Activated CD4-positive, CD25-positive, alpha-beta regulatory T cell treated with anti-CD3 and anti-CD28 coated beads, Interleukin-2, amount 50 U/mL, for 24 hours (primary cell): ENCODE measurements at places on chromosomes 7 and 10.

DNA sequence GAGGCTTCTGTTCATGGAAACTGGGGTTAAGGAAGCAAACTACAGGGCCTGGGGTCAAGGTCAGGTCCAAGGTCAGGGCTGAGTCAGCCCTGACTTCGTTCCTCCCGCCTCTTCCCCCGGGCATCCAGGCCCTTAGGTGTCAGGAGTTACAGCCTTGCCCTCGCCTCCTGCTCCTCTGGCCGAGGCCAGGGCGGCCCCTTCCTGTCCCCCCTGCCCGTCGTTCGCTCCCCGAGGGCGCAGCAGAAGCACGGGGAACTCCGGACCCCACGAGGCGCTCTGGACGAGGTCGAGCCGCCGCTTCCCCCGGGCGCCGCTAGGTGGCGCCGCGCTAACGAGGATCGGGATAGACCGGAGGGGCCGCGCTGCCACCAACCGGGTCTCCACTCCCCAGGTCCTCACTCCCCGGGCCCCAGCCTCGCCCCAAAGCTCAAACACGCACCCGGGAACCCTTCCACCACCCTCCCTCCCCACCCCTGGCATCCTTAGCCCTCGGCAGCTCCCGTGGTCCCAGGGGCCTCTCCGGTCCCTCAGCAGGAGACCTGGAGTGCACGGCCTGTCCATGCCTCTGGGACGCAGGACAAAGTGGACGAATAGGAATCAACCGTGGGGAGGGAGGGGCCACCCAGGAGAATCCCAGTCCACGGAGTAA lies 59.2 kb upstream of the MYL10 start:
- peak; percentile 86 for ATAC-seq

DNA sequence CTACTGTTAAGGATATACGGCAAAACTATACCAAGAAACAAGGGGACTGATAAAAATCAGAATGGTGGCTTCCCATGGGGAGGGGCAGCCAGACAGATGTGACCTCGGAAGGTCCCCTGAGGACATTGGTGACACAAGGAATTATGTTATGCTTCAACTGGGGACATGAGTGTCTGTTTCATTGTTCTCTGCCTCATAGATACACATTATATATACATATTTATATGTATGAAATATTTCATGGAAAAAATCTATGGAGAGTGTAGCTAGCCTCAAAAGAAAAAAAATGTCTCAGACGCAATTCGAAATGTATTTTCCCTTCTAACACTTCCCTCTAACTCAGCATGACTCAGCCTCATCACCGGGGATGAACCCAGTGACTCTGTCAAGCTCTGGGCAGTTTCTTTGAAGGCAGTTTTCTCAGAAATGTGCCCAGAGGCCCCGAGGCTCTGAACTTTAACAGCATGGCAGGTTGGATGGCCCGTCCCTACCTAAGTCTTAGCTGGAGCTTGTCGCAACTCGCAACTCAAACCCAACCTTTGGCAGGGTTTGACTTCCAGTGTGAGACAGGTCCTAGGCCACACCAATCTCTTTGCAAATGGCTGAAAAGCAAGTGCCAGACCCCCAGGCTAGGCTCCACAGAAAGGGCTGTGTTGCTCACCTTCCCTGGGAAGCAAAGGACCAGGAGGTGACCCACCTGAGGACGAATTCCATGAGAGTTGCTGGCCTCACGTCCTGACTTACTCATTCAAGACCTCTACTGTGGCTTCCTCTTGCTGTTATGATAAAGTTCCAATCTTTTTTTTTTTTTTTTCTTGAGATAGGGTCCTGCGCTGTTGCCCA lies 86.9 kb downstream of the CARD11 start:
- peak; percentile 94 for ATAC-seq

DNA sequence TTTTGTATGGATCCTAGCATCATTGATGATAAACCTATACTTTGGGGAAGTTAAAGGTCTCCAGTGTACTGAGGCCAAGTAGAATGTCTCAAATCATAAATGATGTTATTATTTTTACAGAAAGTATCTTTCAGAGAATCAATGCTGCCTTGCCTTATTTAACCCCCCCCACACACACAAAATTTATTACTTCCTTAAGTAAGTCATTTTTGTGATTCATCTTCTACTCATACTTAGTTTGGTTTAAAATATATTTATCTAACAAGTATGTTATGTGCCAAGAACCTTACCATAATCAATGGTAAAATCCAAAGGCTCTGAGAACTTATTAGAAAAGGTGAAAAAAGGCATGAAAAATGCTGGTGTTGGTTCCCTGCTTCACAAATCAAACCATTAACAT lies 18.8 kb upstream of the CLDN12 start:
- no peak for ATAC-seq

GRCh38 chr7:93178213-93178612 lies 30.0 kb upstream of the SAMD9L start:
- ATAC-seq, result no peak

- ATAC-seq, result no peak
Observed at GRCh38 chr7:11969643-11970042, 137.6 kb upstream of the THSD7A start.

DNA sequence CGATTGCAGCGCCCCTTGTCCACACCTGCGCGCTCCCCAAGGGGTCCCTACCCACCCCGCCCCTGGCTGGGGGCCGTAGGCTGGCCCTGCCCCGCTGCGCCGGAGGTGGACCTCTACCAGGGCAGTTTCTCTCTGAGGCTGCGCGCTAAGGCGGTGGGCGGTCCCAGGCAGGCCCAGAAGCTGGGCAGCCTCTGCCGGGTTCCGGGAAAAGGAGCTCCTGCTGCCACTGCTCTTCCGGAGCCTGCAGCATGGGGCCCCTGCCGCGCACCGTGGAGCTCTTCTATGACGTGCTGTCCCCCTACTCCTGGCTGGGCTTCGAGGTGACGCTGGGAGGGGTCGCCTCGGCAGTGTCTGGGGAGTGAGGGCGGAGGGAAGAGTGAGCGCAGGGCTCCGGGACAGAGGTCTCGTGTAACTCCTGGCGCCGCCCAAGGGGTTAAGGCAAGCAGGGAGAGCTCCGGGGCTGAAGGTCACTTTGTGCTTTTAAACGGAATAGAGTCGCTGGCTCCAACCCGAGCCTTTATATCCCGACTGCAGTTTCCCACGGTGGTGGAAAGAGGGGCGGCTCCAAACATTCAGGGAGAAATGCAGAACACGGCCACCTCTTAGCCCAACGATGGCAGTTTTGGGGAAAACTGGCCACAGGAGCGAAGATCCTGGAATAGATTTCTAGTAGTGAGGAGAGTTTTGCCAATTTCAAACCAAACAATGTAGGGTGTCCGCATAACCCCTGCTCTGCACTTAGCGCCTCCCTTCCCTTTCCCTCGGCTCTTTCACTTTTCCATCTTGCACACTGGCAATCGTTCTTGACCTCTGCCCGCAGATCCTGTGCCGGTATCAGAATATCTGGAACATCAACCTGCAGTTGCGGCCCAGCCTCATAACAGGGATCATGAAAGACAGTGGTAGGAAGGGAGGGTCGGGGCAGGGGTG lies at the start of gene GSTK1:
TSS of gene GSTK1 (plus strand) at position 176 of the 930 bp plus-strand sequence. CDS start at position 249, 73 bp downstream.
- peak; percentile 97 for ATAC-seq

GRCh38 chr10:105769248-105770184 lies 1128.4 kb downstream of the SORCS3 start:
- no peak for ATAC-seq

DNA sequence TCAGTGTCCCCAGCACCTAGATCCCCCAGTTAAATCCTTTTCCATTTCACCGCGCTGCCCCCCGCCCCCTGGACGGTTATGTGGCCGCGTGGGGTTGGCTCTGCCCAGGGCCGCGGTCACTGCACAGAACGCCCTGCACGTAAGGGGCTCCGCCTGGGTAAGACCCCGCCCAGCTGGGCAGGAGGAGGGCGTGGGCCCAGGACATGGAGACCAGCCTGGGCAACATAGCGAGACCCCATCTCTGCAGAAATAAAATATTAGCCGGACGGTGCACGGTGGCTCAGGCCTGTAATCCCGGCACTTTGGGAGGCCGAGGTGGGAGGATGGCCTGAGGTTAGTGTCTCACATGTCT lies 650 bp upstream of the ZFAND2A start:
- no peak for ATAC-seq

DNA sequence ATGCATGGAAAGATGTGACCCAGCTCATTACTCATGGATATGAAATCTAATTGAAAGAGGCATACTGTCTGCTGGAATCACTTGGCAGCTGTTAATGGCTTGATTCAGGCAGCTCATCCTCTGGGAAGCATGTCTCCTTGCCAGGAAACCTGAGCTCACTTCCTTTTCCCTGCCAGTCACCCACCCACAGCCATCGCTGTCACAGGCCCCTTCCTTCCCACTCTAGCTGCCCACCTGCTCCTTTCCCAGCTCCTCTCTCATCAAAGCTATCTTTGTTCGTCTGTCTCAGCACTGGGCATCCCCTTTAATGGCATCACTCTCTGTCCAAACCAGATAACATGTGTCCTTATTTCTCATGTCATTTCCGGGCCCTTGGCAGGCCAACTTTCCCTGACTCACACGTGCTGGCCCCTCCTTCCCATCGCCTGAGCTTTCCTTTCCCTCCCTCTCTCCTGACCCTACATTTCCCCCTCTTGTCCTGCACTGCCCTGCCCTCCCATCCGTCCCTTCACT lies 721.9 kb downstream of the TNS3 start:
- ATAC-seq, result no peak

GRCh38 chr7:33727315-33727714 lies 178.0 kb upstream of the BMPER start:
- ATAC-seq, result no peak

DNA sequence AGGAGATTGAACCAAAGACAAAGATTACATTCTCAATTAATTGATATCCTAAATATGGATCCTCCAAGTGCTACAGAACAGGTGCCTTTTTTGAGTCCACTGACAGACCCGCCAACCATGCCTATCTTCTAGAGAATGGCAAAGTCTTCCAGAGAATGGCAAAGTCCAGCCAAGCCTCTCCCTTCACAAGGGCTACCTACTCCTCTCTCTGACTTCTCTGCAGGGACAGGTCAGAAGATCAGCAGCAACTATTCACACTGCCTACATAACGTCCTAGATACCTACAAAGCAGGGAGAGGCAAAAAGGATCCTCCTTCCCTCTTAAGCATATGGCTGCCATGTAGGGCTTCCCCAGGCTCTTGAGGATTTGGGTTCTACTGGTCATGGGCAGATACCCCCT lies 12.4 kb downstream of the UBE2H start:
- no peak for ATAC-seq

- no peak for ATAC-seq
Observed at GRCh38 chr7:146804620-146805019, 688.0 kb downstream of the CNTNAP2 start.

DNA sequence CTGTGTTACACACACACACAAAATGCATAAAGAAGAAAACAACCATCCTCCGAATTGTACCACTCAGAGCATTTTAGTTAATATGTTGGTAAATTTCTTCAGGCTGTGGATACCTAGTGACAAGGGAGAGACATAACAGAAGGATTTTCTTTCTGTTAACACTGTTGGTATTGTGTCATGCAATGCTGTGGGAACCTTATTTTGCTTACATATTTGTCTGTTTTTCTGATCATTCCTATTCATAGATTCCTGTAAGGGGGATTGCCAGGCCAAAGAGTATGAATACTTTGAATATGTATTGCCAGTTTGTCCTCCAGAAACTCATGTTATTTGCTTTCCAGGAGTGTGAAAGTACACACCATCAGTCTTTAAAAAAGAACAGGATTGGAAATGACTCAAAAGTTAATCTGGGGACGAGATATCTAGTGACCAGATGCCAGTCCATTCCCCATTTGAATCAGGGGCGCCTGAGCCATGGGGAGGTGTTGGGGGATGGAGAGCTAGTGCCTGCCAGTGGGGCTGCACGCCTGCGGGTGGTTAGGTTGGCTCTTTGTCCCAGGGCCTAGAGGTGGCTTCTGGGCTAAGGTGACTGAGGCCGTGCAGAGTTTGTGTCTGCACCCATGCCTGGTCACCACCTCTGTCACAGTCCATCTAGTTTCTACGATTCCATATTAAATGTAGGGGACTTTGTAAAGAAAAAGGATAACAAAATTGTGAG lies 142.0 kb downstream of the PTPN20 start:
- no peak for ATAC-seq

DNA sequence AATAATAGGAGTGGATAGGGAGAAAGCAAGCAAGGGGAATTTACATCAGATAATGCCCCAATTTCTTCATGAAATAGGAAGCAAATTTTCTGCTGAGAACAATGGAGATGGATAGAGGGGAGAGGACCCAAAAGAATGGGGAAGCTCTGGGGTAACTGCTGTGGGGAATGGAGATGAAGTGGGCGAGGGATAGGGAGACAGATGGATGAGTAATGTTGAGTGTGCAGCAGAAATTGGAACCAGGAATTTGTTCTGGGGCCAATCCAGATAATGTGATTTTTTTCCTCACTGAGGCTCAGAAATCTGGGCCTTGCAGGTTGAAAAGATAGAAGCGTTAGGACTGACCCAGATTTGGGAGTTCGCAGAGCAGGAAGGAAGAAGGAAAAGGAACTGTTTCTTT lies 24.5 kb upstream of the MRC1 start:
- ATAC-seq, result no peak

DNA sequence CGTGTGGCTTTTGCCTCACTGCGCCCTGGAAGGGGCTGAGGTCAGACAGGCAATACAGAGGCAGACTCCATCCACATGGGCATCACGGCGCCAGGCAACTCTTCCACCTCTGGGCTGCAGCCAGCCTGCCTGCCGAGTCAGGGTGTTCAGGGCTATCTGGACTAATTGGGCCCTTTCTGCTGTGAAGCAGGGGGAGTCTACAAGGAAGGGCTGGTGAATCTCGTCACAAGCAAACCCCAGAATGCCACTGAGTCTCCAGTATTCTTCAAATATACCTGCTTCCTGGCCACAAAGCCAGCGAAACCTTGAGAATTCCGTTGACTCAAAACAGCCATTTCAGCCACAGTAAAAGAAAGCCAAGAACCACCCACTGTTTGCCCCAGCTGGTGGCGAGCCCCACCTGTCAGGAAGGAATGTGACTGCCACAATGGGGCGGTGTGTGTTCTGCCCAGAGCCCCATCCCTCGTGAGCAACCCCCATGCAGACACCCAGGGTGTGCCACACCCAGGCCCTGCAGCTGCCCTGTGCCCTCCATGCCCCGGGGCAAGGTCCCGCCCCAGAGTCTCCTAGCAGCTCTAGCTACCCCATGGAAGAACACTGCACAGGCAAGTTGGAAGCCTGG lies 117.3 kb downstream of the FAM53B start:
- peak; percentile 77 for ATAC-seq

- ATAC-seq, result no peak
Observed at GRCh38 chr10:9608602-9609001, 1409.1 kb upstream of the CELF2 start.

DNA sequence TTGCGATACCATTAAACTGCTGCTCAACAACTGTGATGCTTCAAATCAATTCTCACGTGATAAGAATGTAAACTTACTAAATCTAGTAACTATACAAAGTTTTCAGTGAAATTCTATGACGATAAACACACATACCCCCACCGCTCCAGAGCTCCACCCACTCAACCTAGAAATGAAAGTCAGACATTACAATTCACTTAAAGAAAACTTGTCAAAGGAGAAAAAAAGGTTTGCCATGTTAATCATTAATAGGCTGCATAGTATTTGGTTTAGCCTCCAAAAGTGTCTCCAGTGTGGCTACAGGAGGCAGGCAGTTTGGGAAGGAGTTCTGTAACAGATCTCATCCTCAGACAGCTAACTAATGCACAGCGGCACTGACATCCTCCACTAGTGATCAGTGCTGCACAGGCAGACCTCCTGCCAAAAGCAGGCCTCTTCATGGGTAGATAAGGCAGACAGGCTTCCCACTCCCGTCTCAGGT lies 3.1 kb downstream of the HERPUD2 start:
- ATAC-seq, result peak; percentile 28

GRCh38 chr10:86439544-86439943 lies 72.9 kb upstream of the GRID1 start:
- no peak for ATAC-seq

- ATAC-seq, result no peak
Observed at GRCh38 chr7:122300211-122300932, 4.2 kb downstream of the FEZF1 start.

GRCh38 chr7:94375691-94376090 lies 19.0 kb upstream of the COL1A2 start:
- no peak for ATAC-seq
